Globus pallidus (tissue), 1 donor: ENCODE measurements at places on chromosomes 1 and 21.

GRCh38 chr1:58465825-58466629 is 80.5 kb downstream of the OMA1 start:
- DNase-seq: no peak

GRCh38 chr1:60672449-60672848 is 409.9 kb upstream of the NFIA start:
- no peak for DNase-seq

DNA sequence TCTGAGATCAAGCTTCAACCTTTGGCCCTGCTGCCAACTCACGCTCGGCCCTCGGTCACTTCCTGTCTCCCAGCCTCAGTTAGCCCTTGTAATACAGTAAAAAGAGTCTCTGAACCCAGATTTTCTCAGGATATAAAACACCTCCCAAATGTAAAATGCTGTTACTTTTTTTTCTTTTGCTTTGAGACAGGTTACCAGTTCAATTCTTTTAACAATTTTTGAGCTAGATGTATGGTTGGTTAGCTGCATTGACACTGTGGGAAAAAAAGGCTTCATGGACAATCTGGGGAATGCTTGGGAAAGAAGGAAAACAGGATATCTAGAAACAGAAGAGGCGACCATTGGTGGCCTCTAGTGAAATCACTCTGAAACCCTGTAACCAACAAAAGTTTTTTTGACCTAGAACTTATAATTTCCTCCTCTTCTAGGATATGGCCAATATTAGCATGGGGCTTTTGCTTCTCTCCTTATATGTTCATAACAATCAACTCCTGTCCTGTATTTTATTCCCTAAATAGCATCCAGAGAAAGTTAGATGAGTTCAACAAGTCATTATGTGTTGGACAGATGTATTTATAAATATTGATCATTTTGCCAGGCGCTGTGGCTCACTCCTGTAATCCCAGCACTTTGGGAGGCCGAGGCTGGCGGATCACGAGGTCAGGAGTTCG is 1.3 kb downstream of the CMPK1 start:
- no peak for DNase-seq

DNA sequence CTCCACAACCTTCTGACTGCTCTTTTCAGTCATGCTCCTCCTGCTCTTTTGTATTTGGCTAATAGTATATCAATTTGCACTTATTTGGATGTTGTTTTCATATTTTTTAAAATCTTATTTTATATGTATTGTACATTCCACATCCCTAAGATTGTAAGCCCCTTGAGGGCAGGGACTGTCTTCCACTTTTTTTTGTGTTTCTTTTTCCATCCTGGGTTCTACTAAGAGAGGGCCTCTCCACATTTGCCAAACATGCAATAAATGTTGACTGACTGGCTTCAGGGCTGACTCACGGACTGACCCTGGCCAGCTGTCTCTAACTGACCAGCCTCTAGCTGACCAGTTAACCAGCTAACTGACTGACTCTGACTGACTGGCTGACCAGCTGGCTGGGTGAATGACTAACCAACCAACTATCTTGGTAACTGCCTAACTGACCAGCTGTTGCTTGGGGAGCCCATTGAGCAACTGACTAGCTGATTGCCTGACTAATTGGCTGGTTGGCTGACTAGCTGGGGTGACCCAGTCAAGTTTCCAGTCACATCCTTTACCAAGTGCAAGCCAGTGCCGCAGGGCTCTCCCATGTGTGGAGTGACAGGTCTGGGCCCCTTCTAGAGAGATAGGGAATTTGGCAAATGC is 16.1 kb downstream of the CSF1 start:
- no peak for DNase-seq
